HS-5 (cell line): ENCODE measurements at places on chromosomes 4 and X.

GRCh38 chr4:186021461-186022167 lies 47.3 kb upstream of the TLR3 start:
- no peak for DNase-seq

DNA sequence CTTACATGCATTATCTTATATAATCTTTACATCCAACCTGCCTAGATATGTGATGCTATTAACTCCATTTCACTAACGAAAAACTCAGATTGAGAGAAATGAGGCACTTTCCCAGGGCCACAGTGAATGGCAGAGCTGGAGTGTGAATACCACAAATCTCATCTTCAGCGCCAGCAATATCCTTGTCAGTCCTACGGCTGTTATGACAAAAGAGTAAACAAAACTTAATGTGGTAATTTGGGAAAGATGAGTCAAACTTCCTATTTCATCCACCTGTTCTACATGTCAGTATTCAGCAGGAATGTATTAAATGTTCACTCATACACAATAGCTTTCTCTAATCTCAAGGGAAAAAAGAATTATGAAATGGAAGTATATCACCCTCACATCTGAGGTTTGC lies 56.9 kb downstream of the FAT1 start:
- DNase-seq: no peak

DNA sequence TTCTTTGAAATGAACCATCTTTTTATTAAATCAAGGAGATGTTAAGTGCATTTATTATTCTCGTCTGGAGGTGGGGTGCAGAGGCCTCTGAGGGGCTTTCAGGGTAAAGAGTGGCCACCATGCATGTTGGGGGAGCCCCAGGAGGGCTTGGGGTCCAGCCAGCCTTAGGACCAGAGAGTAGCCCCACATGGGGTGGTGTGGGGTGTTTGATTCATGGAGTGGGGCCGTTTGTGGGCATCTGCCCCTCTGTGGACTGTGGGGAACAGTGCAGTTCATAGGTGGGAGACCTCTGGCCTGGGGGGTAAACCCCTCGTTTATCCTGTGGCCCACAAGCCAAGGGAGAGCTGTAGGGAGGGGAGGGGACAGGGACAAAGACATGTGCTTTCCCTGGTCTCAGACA lies 26.9 kb downstream of the HTRA3 start:
- no peak for DNase-seq

- peak; percentile 24 for DNase-seq
Observed at GRCh38 chr4:138182838-138183426, 59.2 kb downstream of the SLC7A11 start.

DNA sequence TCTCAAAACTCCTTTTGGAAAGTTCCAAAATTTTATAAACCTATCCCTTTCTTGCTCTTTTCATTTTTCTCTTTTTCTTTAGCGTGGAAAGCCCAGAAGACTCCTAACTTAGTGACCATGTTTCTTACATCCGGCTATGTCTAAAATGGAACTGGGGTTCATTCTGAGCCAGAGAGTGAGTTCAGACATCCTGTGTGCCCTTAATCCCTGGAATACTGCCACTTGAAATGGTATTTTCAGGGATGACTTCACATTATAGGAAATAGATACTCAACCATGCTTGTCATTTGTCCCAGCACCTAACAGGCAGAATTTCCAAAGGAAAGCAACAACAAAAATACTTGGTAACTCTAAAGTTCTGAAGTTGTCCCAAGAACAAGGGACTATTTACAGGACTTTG lies 379.6 kb downstream of the ARHGAP24 start:
- no peak for DNase-seq
